ENCODE measurements at places on chromosomes 16 and 17.

DNA sequence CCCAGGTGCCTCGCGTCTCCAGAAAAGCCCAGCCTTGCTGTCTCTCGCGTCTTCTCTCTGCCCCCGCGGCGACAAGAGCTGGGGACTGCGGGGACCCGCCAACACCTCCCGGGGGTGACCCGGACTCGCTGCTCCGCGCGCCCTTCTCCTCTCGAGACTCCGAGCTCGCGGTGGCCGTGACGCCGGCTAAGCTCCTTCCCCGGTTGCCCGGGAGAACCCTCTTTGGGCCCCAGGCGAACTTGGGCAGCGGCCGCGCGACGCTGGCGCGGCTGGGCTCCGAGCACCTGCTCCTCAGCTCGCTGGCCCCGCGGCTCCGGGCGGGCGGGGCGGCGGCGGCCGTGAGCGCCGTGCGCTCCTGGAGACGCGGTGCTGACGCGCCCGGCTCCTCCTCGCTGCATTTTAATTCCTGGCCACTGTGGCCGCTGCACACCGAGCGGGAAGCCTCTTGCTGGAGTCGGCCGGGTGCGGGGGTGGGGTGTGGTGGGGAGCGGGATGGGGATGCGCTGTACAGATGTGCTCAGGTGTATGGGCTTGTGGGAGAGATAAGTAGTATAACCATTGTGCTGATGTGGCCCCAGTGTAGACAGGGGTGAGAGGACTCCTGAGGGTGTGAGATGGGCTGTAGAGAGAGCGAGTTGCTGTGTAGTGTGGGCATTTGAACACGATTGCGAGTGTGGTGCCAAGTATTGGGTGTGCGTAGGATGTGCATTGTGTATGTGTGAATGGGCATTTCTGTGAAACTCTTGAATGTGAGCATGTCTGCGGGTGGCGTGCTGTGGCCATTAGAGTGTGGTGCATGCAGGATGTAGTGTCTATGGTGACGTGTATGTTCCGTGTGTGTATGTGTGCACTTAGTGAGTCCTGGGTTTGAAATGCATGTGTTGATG, at the start of gene ASIC2:
Gene ASIC2 (minus strand): TSS at position 315 of the 887 bp plus-strand sequence.
- no peak for DNase-seq

- no peak for DNase-seq
Observed at GRCh38 chr16:3065742-3066439, 451 bp downstream of the IL32 start.

- no peak for DNase-seq
Observed at GRCh38 chr16:12147681-12148080, 171.1 kb downstream of the SNX29 start.

DNA sequence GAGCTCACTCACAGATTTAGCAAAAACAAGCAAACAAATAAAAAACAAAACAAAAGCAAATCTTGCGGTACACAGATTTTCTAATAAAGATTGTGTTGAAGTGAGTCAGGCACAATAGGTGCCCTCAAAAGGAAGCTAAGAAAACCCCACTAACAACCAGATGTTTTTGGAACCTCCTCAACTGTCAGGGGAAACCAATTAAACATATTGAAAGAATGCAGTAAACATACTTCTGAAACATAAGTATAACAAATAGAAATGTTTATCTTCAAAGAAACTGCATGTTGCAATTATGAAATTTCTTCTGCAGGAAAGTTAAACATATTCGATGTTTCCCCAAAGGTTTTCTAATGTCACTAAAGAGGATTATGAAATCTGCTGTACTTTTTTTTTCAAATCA, 110.5 kb upstream of the CORO6 start:
- no peak for DNase-seq

All from NCI-H1436 (cell line).